8988T (cell line): ENCODE measurements at places on chromosomes 7 and 10.

DNA sequence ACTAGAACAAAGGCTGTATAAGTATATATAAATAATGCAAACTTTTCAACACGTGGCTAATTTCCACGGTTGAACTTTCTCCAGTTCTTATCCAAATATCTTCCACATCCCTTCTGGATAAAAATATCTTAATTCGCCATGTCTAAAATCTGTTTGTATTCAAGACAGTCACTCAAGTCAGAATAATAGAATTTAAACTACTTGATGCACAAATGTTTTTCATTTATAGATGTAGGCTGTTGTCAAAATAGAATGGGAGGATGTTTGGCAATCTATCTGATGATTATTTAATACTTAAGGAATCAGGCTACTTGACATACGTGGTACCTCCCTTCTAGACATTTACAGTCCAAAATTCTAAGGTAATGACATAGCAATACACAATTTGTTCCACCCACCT is 204.3 kb downstream of the TWIST1 start:
- DNase-seq: no peak

GRCh38 chr10:24313283-24313682 is 104.3 kb downstream of the KIAA1217 start:
- DNase-seq: no peak

DNA sequence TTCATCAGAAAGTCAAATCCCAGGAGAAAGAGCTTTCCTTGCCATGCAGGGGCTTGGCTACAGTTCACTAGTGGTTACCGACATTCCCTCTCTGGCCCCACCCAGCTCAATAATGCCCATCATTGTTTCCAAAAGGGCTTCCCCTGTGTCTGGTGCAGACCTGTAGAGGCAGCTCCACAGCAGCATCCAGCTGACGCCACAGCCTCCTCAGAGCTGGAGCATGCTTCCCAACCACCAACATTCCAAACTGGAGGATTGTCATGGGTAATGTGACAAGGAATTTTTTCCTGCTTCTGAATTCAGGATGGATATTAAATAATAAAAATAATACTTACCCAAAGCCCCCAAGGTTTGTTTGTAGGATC is 77.4 kb downstream of the ZNF365 start:
- no peak for DNase-seq

DNA sequence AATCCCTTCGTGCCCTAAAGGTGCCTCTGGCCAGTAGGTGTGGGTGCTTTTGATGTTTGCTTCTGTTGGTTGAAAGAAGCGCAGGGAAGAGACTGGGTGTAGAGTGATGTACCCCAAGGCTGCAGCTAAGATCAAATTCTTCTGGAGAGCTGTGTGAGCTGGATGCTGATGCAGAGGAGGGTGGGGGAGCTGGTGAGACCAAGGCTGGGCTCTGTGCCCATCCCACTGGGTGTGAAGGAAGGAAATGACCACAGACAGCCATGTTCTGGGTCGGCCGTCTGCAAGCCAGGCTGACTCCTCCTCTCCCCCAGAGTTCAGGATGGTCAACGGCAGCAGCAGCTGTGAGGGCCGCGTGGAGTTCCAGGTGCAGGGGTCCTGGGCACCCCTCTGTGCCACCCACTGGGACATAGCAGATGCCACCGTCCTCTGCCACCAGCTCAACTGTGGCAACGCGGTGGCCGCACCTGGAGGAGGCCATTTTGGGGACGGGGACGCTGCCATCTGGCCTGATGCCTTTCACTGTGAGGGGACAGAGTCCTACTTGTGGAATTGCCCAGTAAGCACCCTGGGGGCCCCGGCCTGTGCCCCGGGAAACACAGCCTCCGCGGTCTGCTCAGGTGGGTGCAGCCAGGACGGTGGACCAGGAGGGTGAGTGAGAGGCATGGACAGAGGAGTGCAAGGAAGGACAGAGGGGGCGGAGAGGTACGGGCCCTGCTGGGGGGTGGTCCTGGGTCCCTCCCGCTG is 5.1 kb downstream of the SCART1 start:
- DNase-seq: no peak

DNA sequence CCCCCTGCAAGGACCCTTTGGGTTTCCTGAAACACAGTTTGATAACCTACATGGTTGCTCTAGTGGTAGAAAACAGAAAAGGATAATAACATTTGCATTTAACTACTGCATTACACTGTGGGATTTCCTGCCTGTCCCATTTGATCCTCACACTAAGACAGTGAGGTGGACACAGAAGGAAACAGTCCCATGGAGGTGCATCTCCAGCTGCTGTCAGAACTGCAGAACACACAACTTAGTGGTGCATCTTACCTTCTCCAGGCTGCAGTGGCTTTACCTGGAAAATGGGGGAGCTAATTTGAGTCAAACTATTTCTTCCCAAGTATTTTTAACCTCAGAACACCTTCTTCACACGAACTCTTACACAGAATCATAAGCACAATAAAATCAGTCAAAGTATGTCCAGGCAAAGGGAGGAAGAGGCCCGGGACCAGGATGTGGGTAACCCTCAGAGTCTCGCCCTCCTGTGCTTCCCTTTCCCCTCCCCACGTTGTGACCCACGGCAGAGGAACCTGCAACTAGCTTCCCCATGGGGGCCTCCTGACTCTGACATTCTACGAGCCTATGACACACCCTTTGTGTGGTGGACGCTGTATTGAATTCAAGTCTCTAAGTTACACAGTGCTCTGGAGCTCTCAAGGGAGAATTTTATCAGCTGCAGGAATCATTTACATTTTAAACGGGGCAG is 33.7 kb downstream of the SCRN1 start:
- no peak for DNase-seq

GRCh38 chr10:101902032-101902819 is 58.6 kb upstream of the KCNIP2 start:
- no peak for DNase-seq

GRCh38 chr10:43199088-43199683 is 60.9 kb downstream of the CSGALNACT2 start:
- peak; percentile 6 for DNase-seq

- DNase-seq: no peak
Measured at GRCh38 chr10:60433684-60434083, 44.0 kb upstream of the ANK3 start.

GRCh38 chr10:72502581-72502980 is 123.3 kb downstream of the MICU1 start:
- DNase-seq: no peak

DNA sequence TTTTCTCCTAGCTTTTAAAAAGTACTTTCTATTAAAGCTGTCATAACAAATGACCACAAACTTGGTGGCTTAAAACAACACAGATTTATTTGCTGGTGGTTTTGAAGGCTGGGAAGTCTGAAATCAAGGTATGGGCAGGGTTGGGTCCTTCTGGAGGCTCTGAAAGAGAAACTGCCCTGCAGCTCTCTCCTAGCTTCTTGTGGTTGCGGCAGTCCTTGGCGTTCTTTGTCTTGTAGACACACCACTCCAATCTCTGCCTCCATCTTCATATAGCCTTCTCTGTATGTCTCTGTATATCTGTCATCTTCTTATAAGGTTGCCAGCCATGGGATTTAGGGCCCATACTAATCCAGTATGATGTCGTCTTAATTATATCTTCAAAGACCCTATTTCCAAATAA is 79.4 kb upstream of the PRR15 start:
- no peak for DNase-seq

DNA sequence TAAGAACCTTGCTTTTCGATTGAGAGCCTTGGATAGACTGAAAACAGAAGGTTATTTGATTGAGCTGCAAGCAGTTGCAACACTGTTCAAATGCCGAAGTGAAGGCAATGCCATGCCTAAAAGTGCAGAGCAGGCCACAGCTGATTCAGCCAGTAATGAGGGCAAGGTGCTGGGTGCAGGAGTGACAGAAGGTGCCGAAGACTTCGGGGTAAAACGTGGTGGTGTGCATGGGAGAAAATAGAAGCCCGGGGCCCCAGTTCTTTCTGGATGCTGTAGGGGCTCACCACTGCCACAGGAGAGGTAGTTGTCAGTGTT is 43.6 kb upstream of the GATAD1 start:
- DNase-seq: no peak

- DNase-seq: no peak
Measured at GRCh38 chr7:48876087-48876486, 48.3 kb upstream of the CDC14C start.

- DNase-seq: no peak
Measured at GRCh38 chr10:88058750-88059149, 195.3 kb downstream of the PTEN start.

GRCh38 chr7:12030116-12030515 is 181.0 kb upstream of the TMEM106B start:
- no peak for DNase-seq

- DNase-seq: no peak
Measured at GRCh38 chr10:71589617-71590551, 129.7 kb downstream of the C10orf105 start.

GRCh38 chr10:73907841-73908517 is 3.0 kb upstream of the PLAU start:
- DNase-seq: no peak

- DNase-seq: no peak
Measured at GRCh38 chr7:44338600-44338999, 13.2 kb upstream of the CAMK2B start.

GRCh38 chr10:63707254-63707910 is 186.2 kb downstream of the REEP3 start:
- no peak for DNase-seq

GRCh38 chr10:111204838-111205237 is 128.0 kb downstream of the ADRA2A start:
- DNase-seq: no peak

GRCh38 chr10:18501629-18502028 is 149.8 kb downstream of the NSUN6 start:
- DNase-seq: no peak

DNA sequence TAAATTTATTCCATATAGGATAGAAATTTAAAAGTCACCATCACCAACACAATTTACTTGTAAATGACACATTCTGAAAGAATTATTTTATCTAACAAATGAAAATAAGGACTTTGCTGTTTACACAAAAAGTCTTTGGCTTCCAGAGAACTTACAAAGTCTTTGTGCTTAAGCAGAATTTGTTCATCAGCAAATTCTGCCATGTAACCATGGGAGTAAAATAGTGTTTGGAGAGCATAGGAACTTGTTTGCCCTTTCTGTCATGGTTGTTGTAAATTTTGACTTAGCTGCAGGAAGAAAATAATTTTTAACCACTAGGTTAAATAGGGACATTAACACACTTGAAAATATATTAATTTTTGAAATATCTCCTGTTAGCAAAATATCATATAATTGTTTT is 15.2 kb downstream of the FGL2 start:
- no peak for DNase-seq

- no peak for DNase-seq
Measured at GRCh38 chr7:38382684-38383083, 109.2 kb upstream of the TARP start.

- DNase-seq: no peak
Measured at GRCh38 chr10:110504111-110504735, 6.5 kb downstream of the DUSP5 start.

GRCh38 chr7:91347290-91347689 is 83.1 kb downstream of the FZD1 start:
- DNase-seq: no peak

DNA sequence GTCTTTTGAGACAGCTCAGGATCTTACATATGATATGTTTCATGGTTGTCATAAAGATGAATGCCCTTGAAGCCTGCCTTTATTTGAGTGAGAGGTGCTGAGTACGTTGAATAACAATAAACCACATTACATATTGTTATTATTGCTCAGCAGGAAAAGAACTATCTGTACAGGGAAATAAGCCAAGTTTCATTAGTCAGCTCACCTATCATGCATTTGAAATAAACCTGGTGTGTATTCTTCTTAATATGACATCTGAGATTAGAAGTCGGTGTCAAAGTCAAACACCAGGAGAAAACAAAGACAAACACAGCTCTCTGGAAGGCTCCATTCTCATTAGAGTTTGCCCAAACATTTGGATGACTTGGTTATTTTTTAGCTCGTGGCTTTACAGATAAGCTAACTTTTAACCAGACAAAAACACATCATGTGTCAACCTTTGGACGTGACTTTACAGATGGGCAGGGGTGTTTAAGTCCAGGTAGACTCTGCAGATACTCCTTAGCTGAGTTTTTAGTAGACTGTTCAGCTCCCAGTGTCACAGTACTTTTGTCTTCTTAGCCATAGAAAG is 71.2 kb upstream of the AOAH start:
- DNase-seq: no peak

GRCh38 chr10:34622945-34623344 is 192.2 kb downstream of the PARD3 start:
- DNase-seq: no peak

DNA sequence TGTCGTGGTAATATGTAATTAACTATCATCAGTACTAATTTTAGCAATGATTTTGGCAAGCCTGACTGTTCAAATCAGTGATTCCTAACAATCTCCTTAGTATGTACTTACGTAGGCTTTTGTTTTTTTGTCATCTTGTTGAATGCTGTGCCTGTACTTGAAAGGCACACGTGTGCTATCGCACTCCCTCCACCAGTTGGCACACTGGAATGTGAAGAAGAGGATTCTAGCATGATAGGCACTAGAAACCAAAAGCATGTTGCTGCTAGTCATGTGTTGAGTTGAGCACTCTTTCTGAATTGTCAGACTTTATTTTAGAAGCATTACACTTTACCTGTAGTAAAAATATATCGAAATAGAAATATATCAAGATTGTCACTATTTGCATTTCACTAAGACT is 59.1 kb downstream of the TASOR2 start:
- no peak for DNase-seq

- no peak for DNase-seq
Measured at GRCh38 chr7:157870644-157871290, 534.0 kb downstream of the DNAJB6 start.
